ENCODE measurements at places on chromosomes 5 and 9. TPM values are rescaled to one million over a fixed set of nuclear protein-coding genes. Genes with fewer than 3 reads are reported as not detected.

SMIM33 gene
- not detected for total RNA-seq

PCDHGA8 gene
- 0.89 TPM for total RNA-seq

PELO gene
- 17.5 TPM for total RNA-seq

FGF1 gene
- 0.25 TPM for total RNA-seq

SAXO1 gene
- total RNA-seq = 0.51 TPM

DELE1 gene
- 79.9 TPM for total RNA-seq

ARHGEF37 gene
- 1.3 TPM for total RNA-seq

PCDHGB4 gene
- 7.1 TPM for total RNA-seq

NR6A1 gene
- total RNA-seq = 0.51 TPM

SLCO6A1 gene
- not detected for total RNA-seq

SLC6A7 gene
- not detected for total RNA-seq

FBXL7 gene
- 9.6 TPM for total RNA-seq

All from mesangial cell (primary cell).